Pancreas (tissue), 10 donors: ENCODE measurements at places on chromosomes 11 and 22. TPM values are rescaled to one million over a fixed set of nuclear protein-coding genes. Genes with fewer than 3 reads are reported as not detected.

The OR51E2 gene
- total RNA-seq = not detected

The CBLIF gene
- total RNA-seq = not detected

DNA sequence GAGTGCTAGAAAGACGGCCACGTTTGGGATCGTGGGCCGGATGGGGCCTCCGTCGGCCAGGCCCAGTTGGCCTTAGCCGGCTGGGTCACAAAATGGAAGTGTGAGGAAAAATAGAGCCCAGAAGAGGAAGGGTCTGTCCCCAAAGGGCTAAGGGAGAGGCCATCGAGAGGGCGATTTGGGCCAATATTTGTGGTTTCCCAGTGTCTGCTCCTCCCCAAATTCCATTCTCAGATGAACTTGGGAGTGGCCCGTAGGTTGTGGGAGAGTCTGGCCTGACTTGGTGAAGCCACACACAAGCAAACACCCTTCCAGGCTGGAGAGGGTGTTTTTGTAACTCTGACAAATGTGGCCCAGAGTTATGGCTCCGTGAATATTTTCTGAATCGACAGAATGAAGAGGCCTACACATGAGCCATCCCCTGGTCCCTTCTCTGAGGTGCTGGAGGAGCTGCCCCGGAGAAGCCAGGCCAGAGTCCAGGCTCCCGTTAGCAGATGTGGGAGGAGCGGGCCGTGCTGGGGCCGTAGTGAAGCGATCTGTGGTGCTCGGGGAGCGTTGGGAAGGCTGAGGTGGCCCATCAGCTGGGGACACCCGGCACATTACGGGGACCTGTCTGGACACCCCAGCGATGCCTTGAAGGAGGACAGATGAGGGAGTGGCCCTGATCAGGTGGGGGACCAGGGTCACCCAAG lies 73.5 kb upstream of the PPARA start:
- H3K4me3 ChIP-seq = peak overlapping the region; percentile 87
- H3K4me1 ChIP-seq = peaks cover 43% of the 10 kb centered on the region
- H3K36me3 ChIP-seq = no peaks in the 10 kb centered on the region
- peak overlapping the region; percentile 97 for H3K27ac ChIP-seq

GRCh38 chr11:44848203-44848962 lies 102.3 kb downstream of the TP53I11 start:
- H3K27me3 ChIP-seq = no peaks in the 10 kb centered on the region
- no peaks in the 10 kb centered on the region for H3K36me3 ChIP-seq
- H3K4me3 ChIP-seq = no peak overlapping the region
- H3K27ac ChIP-seq = no peak overlapping the region

- H3K4me1 ChIP-seq = peaks cover 6% of the 10 kb centered on the region
- no peak for DNase-seq
- no peak overlapping the region for H3K4me3 ChIP-seq
- H3K27me3 ChIP-seq = no peaks in the 10 kb centered on the region
- H3K36me3 ChIP-seq = no peaks in the 10 kb centered on the region
Observed at GRCh38 chr11:57432714-57433163, 5.8 kb upstream of the SLC43A3 start.

DNA sequence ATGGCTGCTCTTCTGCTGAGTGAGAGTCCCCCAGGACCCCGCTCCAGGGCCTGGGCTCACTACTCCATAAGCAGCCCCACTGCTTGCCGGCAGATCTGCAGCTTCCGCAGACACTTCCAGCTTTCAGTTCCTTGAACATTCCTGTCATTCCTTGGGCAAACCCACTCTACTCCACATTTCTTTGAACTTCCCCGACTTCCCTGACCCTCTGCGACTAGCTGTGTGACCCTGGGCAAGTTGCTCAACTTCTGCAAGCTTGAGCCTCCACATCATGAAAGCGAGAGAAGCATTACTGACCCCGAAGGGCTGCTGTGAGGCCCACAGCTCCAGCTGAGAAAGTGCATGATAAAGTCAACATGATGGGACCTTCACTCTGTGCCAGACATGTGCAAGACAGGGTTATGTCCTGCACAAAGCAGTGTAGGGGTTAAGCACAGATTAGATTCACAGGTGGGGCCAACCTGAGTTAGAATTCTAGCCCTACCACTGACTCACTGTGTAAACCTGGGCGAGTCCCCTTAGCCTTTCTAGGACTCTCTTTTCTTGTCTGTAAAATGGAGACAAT lies 51.8 kb downstream of the THAP12 start:
- H3K4me1 ChIP-seq = no peaks in the 10 kb centered on the region
- no peak overlapping the region for H3K27ac ChIP-seq
- no peaks in the 10 kb centered on the region for H3K27me3 ChIP-seq

DNA sequence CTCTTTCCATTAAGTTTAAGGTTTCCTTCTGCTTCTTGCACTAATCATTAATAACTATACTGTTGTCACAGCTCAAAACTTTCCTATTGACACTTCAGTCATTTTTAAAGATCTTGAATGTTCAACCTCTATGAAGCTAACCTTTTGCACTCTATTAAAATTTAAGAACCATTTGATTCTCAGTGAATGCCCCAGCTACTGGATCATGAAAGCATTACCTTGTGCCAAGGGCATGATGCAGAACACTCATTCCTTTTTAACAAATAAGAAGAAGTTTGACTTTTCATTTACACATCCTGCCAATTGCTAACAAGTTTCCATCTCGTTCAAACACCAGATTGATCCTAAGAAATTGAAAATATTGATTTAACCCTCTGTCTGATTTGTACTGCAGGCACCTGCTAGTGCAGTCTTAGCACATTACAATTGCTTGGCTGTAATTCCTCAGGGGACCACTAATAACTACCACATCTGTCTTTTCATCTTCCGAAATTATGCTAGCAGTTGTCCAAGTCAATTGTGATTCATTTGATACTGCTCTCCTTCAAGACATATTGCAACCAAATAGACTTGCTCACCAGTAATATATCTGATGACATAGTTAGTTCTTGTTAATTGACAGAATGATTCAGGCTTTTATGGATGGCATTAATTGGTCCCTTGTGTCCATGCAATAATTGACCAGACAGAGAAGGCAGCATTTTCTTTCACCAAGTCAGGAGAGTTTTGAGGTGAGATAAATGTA lies 158.4 kb downstream of the TEAD1 start:
- no peak for DNase-seq
- no peak overlapping the region for H3K27ac ChIP-seq
- no peaks in the 10 kb centered on the region for H3K36me3 ChIP-seq
- H3K4me3 ChIP-seq = no peak overlapping the region

- no peaks in the 10 kb centered on the region for H3K27me3 ChIP-seq
- H3K27ac ChIP-seq = no peak overlapping the region
- H3K4me1 ChIP-seq = no peaks in the 10 kb centered on the region
Observed at GRCh38 chr11:122037911-122038310, 78.1 kb downstream of the BLID start.

- no peaks in the 10 kb centered on the region for H3K27me3 ChIP-seq
- H3K27ac ChIP-seq = no peak overlapping the region
- no peak overlapping the region for H3K4me3 ChIP-seq
Observed at GRCh38 chr22:20571531-20572007, 64.2 kb downstream of the MED15 start.

DNA sequence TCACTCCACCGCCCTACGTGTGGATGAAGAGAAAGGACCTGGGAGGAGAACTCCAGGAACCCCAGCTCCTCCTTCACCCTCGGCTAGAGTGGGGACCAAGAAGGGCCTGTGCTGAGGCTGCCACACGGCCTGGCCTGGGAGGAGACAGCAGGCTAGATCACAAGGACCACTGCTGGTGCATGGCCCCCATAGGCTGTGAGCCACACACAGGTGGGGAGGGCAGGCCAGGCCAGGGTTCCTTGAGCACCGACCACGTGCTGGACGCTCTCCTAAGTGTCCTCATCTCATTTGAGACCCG lies 1392.4 kb downstream of the TBC1D22A start:
- no peaks in the 10 kb centered on the region for H3K4me1 ChIP-seq
- no peaks in the 10 kb centered on the region for H3K36me3 ChIP-seq
- DNase-seq = no peak
- no peak overlapping the region for H3K27ac ChIP-seq
